ENCODE measurements at places on chromosomes 12 and 14.

- H3K4me1 ChIP-seq = peaks cover 5% of the 10 kb centered on the region
- H3K4me3 ChIP-seq = peak overlapping the region; percentile 65
- H3K27me3 ChIP-seq = no peaks in the 10 kb centered on the region
- no peak for DNase-seq
- peak overlapping the region; percentile 96 for H3K27ac ChIP-seq
Measured at GRCh38 chr12:64609536-64610078, 688 bp upstream of the RASSF3 start.

DNA sequence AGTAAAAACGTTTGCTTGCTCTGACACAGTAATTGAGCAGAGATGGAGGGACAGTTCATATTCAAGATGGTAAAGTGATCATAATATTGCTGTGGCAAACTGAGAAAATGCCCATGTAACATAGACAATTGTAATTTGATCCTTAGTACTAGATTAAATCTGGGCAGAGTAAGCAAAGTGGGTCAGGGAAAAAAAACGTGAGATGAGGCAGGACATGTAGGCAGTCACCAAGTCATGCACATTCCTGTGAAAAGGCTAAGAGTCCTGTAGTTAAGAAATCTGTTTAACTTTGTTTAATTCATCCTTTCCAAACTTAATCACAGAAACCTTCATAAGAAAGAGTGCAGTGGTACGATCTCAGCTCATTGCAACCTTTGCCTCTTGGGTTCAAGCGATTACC is 16.1 kb downstream of the BTBD7 start:
- no peaks in the 10 kb centered on the region for H3K27me3 ChIP-seq
- no peaks in the 10 kb centered on the region for H3K36me3 ChIP-seq
- peak overlapping the region; percentile 62 for H3K27ac ChIP-seq
- peaks cover 19% of the 10 kb centered on the region for H3K4me1 ChIP-seq

DNA sequence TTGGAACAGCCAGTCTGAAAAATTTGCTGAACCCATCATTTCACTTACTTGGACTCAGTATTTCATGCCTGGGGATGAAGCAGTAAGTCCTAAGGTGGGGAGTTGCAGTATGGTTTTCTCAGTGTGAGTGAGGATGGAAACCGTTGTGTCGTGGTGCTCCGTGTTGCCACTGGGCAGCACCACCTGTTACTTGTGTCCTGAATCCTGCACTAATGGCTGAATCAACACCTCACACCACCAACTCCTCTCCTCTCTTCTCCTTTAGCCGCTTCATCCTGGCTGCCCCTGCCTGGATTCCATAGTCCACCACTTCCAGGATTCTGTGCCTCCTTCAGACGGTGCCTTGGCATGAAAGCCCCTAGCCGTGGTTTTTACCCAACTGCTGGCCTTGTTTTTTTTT is 3.0 kb upstream of the EP400 start:
- no peak overlapping the region for H3K4me3 ChIP-seq
- peaks cover 20% of the 10 kb centered on the region for H3K4me1 ChIP-seq
- no peak overlapping the region for H3K27ac ChIP-seq
- DNase-seq = no peak

DNA sequence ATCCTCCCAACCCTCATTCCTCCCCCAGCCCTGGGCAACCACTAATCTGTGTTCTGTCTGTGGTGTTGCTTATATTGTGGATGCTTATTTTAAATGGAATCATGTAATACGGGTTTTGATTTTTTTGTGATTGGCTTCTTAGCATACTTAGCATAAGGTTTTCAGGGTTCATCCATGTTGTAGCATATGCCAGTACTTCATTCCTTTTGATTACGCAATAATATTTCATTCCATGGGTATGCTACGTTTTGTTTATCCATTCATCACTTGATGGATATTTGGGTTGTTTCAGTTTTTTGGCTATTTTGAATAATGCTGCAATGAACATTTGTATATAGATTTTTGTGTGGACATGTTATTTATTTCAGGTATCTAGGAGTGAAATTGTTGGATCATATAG is 82.9 kb downstream of the TSPAN9 start:
- no peak for DNase-seq
- H3K4me3 ChIP-seq = no peak overlapping the region
- H3K27ac ChIP-seq = no peak overlapping the region
- no peaks in the 10 kb centered on the region for H3K27me3 ChIP-seq

DNA sequence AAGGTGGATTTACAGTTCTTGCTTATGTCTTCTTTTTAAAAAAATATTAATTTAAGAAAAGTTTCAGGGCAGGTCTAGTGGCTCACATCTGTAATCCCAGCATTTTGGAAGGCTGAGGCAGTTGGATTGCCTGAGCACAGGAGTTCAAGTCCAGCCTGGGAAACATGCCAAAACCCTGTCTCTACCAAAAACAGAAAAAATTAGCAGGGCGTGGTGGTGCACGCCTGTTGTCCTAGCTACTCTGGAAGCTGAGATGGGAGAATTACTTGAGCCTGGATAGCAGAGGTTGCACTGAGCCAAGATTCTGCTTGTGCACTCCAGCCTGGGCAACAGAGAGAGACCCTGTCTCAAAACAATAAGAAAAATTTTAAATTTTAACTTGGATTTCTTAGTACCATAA is 5.4 kb upstream of the TAS2R46 start:
- no peaks in the 10 kb centered on the region for H3K36me3 ChIP-seq
- DNase-seq = peak; percentile 13
- no peaks in the 10 kb centered on the region for H3K4me1 ChIP-seq
- no peak overlapping the region for H3K4me3 ChIP-seq

- H3K27ac ChIP-seq = no peak overlapping the region
- H3K4me3 ChIP-seq = no peak overlapping the region
- no peak for DNase-seq
Measured at GRCh38 chr14:58701156-58701555, 63.4 kb downstream of the DACT1 start.

GRCh38 chr14:54686871-54687749 is 120.2 kb downstream of the SAMD4A start:
- H3K36me3 ChIP-seq = no peaks in the 10 kb centered on the region
- peak overlapping the region; percentile 76 for H3K27ac ChIP-seq
- no peaks in the 10 kb centered on the region for H3K4me1 ChIP-seq
- no peak for DNase-seq
- no peak overlapping the region for H3K4me3 ChIP-seq

DNA sequence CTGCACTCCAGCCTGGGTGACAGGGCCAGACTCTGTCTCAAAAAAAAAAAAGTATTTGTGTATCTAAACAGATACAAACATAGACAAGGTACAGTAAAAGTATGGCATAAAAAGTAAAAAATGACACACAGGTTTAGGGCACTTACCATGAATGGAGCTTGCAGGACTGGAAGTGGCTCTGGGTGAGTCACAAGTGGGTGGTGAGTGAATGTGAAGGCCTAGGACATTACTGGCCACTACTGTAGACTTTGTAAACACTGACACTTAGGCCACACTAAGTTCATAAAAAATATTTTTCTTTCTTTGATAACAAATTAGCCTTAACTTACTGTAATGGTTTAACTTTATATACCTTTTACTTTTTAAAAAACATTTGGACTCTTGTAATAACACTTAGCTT is 38.0 kb upstream of the EIF5 start:
- H3K4me3 ChIP-seq = no peak overlapping the region
- no peaks in the 10 kb centered on the region for H3K36me3 ChIP-seq
- no peaks in the 10 kb centered on the region for H3K4me1 ChIP-seq
- H3K27me3 ChIP-seq = peaks cover 13% of the 10 kb centered on the region

DNA sequence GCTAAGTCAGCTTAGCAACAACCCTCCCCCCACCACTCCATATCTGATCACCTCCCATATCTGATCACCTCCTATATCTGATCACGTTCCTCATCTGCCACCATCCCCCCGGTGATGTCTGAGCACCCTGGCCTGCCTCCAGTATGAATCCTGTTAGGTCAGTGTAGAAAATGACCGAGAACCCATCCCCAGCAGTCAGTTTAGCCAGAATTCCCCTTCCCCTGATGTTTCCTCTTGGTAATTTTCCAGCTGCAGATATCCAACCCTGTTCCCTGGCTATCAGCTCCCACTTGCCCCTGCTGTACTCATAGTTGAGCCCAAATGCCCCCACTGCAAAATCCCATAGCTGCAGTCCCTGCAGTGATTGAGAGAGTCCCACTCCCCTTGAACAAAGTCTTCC is 12.5 kb downstream of the SELPLG start:
- no peaks in the 10 kb centered on the region for H3K36me3 ChIP-seq
- H3K4me1 ChIP-seq = peaks cover 20% of the 10 kb centered on the region
- H3K27ac ChIP-seq = no peak overlapping the region
- no peaks in the 10 kb centered on the region for H3K27me3 ChIP-seq

GRCh38 chr12:52913431-52913821 is 8.6 kb upstream of the KRT8 start:
- peak overlapping the region; percentile 88 for H3K27ac ChIP-seq
- no peaks in the 10 kb centered on the region for H3K27me3 ChIP-seq
- peaks cover 26% of the 10 kb centered on the region for H3K4me1 ChIP-seq
- peak; percentile 81 for DNase-seq

- no peaks in the 10 kb centered on the region for H3K27me3 ChIP-seq
- H3K36me3 ChIP-seq = no peaks in the 10 kb centered on the region
- no peak overlapping the region for H3K4me3 ChIP-seq
- no peak for DNase-seq
- H3K27ac ChIP-seq = no peak overlapping the region
- peaks cover 4% of the 10 kb centered on the region for H3K4me1 ChIP-seq
Measured at GRCh38 chr12:15829949-15830348, 40.8 kb upstream of the EPS8 start.

GRCh38 chr14:92586963-92587699 is 73.5 kb downstream of the RIN3 start:
- no peaks in the 10 kb centered on the region for H3K27me3 ChIP-seq
- no peak for DNase-seq
- peak overlapping the region; percentile 82 for H3K27ac ChIP-seq

- H3K4me3 ChIP-seq = no peak overlapping the region
- H3K36me3 ChIP-seq = no peaks in the 10 kb centered on the region
- no peak overlapping the region for H3K27ac ChIP-seq
Measured at GRCh38 chr12:56932146-56932545, 2.1 kb downstream of the SDR9C7 start.

- H3K4me1 ChIP-seq = no peaks in the 10 kb centered on the region
- no peak for DNase-seq
- no peak overlapping the region for H3K4me3 ChIP-seq
- H3K27me3 ChIP-seq = no peaks in the 10 kb centered on the region
- no peaks in the 10 kb centered on the region for H3K36me3 ChIP-seq
Measured at GRCh38 chr12:105296116-105297089, 34.1 kb upstream of the C12orf75 start.

GRCh38 chr12:81080431-81080983 is 2.6 kb downstream of the ACSS3 start:
- no peaks in the 10 kb centered on the region for H3K36me3 ChIP-seq
- H3K27ac ChIP-seq = no peak overlapping the region
- DNase-seq = no peak
- H3K4me3 ChIP-seq = no peak overlapping the region
- H3K27me3 ChIP-seq = peaks cover 24% of the 10 kb centered on the region

- H3K27ac ChIP-seq = peak overlapping the region; percentile 57
- H3K36me3 ChIP-seq = no peaks in the 10 kb centered on the region
- H3K4me1 ChIP-seq = peaks cover 10% of the 10 kb centered on the region
- no peak overlapping the region for H3K4me3 ChIP-seq
- DNase-seq = peak; percentile 88
Measured at GRCh38 chr14:92507174-92507768, 6.3 kb upstream of the RIN3 start.

GRCh38 chr12:120965534-120966091 is 12.7 kb upstream of the HNF1A start:
- peaks cover 3% of the 10 kb centered on the region for H3K36me3 ChIP-seq
- no peak for DNase-seq
- H3K4me1 ChIP-seq = peaks cover 27% of the 10 kb centered on the region
- H3K27me3 ChIP-seq = no peaks in the 10 kb centered on the region
- no peak overlapping the region for H3K4me3 ChIP-seq

DNA sequence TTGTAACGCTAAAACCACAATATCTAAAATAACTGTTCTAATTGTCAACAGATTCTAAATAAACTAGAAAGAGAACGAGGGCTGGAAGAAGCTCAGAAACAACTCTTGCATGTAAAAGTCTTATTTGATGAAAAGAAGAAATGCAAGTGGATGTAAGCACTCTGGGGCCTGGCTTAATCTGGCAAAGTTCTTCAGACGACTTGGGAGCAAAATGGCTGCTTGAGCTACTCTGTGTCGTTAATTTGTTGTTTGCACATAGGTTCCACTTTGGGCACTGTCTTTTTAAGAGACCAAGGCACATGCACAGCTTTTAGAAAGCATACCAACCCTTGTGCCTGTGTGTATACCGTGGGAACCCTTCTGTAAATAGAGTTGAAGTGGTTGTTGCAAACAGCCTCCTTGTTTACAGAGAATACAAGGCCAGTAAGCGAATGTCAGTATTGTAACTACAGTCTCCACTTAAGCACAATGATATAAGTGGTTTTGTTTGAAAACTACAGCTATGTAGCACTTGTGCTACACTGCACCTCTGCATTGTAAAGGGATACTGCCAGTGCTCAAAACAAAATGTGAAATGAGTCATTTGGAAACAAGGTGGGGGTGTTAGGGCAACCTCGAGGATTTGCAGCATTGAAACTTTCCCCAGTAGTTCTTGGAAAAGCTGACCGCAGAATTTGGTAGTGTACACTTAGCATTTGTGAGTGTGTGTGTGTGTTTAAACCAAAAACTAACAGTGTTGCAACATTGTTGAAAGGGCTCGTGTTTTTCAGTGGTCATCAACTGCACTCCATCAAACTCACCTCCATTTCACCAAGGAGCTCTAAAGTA is 154.3 kb downstream of the CEP83 start:
- H3K36me3 ChIP-seq = no peaks in the 10 kb centered on the region
- no peak for DNase-seq
- no peak overlapping the region for H3K27ac ChIP-seq
- H3K4me1 ChIP-seq = no peaks in the 10 kb centered on the region
- H3K4me3 ChIP-seq = no peak overlapping the region
- no peaks in the 10 kb centered on the region for H3K27me3 ChIP-seq

GRCh38 chr14:36981832-36982529 is 190.4 kb downstream of the SLC25A21 start:
- H3K4me1 ChIP-seq = no peaks in the 10 kb centered on the region
- H3K36me3 ChIP-seq = no peaks in the 10 kb centered on the region
- no peaks in the 10 kb centered on the region for H3K27me3 ChIP-seq
- no peak overlapping the region for H3K27ac ChIP-seq
- H3K4me3 ChIP-seq = no peak overlapping the region
- no peak for DNase-seq

GRCh38 chr12:89185889-89186288 is 166.4 kb downstream of the DUSP6 start:
- no peaks in the 10 kb centered on the region for H3K36me3 ChIP-seq
- DNase-seq = no peak
- no peak overlapping the region for H3K27ac ChIP-seq
- H3K27me3 ChIP-seq = no peaks in the 10 kb centered on the region
- H3K4me1 ChIP-seq = peaks cover 5% of the 10 kb centered on the region
- no peak overlapping the region for H3K4me3 ChIP-seq

DNA sequence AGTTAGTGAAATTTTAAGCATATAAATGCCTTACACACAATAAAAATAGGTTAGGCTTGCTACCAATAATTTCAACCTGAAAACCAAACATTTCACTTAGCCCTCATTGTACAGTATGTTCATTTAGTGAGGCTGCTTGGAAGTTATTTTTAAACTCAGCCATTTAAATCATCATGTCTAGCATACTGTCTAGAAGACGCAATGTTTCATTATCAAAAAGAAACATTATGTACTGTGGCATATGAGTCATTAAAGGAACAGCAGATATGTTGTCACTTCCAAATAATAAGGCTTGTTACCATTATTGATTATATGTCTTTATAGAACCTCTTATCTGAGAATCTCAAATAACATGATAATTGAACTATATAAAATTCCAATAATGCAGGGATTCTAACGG is 304.7 kb downstream of the RMST start:
- no peak overlapping the region for H3K4me3 ChIP-seq
- H3K4me1 ChIP-seq = no peaks in the 10 kb centered on the region
